ENCODE measurements at places on chromosomes 4 and X.

DNA sequence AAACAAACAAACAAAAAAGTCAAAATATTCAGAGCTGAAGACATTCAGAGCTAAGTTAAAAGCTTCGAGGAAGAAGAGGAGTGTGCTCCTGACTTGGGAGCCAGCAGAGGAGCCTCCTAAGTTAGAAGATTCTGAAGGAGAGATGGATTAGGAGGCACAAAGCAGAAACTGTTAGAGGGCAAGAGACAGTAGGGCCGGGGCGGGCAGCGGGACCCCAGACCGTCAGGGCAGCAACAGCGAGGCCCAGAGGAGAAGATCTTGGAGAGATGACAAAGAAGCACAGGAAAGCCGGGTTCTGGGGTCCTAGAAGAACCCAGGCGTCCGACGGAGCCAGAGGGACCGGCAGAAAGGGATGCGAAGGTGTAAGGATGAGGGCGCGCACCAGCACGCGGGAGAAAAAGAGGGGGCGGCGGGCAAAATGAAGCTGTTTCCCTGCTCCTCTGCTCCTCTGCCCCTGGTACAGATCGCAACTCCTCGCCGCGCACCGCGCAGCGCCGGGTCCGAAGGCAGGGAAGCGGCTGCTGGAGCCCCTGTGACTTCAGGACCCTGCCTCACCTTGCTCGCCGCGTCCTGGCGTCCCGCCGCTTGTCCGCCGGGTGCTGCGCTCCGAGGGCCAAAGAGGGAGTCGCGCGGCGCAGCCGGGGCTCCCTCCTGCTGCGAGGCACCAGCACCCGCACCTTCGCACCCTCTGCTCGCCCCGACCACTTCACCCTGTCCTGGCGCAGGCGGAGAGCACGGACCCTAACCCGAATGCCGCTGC lies 477 bp downstream of the KLHL13 start:
- no peak for DNase-seq

- no peak for DNase-seq
Measured at GRCh38 chr4:4330794-4331193, 40.7 kb downstream of the ZBTB49 start.

DNA sequence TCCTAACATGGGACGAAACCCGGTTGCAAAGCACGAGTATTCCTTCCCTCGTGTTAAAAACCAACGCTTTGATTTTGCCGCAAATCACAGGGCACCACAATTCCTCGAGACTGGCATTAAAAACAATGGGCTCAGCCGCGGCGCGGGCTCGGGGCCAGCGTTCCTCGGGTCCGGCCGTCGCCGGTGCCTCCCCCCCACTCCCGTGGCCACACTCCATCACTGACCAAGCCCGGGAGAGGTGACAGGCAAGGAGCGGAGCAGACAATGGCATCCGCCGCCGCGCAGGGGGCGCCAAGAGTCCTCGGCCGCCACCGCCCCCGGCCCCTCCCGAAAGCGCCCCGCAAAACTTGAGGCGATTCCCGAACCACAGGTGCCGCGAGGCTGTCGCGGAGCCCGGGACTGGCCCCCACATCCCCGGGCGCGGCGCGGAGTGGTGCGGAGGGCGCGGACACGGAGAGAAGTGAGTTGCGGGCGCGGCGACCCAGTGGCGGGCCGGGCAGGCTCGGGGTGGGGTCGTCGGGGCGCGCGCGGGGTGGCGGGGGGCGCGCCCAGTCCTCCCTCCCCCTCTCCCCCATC lies 445 bp downstream of the AP1S2 start:
- peak; percentile 32 for DNase-seq

- DNase-seq = no peak
Measured at GRCh38 chr4:138135610-138136009, 106.5 kb downstream of the SLC7A11 start.

- no peak for DNase-seq
Measured at GRCh38 chr4:114209584-114209983, 230.1 kb upstream of the ARSJ start.

GRCh38 chr4:159428975-159429692 lies 326.3 kb downstream of the RAPGEF2 start:
- no peak for DNase-seq

- no peak for DNase-seq
Measured at GRCh38 chrX:37348231-37348970, 763 bp upstream of the PRRG1 start.

DNA sequence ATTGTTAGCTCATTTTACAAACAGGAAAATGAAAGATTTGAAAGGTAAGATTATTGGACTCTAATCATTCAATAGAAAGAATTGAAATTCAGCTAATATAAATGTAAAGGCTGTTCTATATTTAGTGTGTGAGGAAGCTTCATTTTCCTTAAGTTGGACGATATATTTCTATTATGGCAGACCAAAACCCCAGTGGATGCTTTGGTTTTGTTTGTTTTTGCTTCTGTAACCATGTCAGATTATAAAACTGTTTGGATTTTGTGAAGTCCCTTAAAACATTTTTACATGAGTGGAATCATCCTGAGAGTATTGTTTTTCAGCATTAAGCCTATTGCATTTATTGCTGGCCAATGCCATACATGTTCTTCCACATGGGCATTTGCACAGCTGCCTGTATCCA lies 110.2 kb upstream of the ENPEP start:
- DNase-seq = no peak

GRCh38 chr4:152965611-152966010 lies 29.5 kb downstream of the FHDC1 start:
- DNase-seq = no peak

- no peak for DNase-seq
Measured at GRCh38 chr4:152064753-152065152, 303.9 kb upstream of the GATB start.

DNA sequence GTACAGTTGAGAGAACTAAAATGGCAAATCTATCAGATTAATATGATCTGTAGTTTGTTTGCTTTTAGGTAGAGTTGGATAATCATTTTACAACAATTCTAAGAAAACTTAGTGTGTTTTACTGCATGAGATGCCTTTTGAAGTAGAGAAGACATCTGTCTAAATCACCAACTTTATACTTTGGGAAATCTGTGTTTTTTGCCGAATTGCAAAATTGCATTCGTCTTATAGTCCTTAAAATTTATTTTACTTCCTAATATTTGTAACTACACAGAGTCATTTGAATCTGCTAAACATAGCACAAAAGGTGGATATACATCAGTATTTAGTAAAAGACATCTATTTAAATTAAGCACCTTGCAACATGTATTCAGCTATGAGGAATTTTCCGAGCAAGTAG lies 100.0 kb downstream of the CCSER1 start:
- DNase-seq = no peak

- peak; percentile 73 for DNase-seq
Measured at GRCh38 chr4:80138551-80139538, 58.5 kb upstream of the PRDM8 start.

- no peak for DNase-seq
Measured at GRCh38 chrX:10649265-10649664, 28.9 kb upstream of the MID1 start.

DNA sequence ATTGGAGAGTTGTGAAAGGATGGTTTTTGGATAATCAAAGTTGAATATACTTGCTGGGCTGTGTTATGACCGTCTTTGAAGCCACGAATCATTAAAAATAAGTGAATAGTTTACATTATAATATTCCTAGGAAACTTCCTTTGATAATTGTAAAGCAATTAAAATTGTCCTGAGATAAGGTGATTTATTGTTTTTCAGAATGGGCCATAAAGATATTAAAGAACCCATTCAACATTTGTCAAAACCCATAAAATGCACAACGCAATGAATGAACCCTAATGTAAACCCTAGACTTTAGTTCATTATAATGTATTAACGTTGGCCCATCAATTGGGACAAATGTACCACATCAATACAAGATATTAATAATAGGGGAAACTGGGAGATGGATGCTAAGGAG lies 11.4 kb downstream of the FHL1 start:
- DNase-seq = no peak

DNA sequence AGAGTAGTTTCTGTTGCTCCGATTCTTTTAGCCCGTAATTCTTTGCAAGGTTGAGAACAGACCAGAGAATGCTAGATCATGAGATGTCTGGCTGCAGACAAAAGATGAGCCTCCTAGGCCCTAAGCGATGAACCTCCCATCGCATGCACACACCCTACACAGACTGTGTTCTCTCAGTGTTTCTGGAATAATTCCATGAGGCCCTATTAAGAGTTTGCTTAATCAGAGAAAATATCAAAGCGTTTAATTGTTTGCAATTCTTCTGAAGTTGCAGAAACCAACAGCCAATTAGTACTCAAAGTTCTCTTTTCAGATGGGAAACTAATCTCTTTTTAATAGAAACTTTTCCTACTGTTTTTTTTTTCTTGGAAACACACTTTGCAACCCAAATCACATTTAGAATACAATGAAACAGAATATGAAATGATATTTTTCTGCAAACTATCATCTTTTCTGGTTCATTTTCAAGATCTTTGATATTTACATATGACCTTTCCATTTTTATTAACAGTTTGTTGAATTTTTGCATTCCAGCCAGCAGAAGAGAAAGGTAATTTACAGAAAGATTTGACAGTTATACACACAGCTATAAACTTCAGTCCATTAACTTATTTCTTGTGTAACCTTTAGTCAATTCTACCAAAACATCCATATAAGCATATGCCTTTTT lies 1525.6 kb downstream of the ARAP2 start:
- no peak for DNase-seq

GRCh38 chrX:129606918-129607317 lies 47.8 kb downstream of the APLN start:
- DNase-seq = peak; percentile 56

- no peak for DNase-seq
Measured at GRCh38 chr4:132124624-132124974, 1024.5 kb upstream of the PCDH10 start.

DNA sequence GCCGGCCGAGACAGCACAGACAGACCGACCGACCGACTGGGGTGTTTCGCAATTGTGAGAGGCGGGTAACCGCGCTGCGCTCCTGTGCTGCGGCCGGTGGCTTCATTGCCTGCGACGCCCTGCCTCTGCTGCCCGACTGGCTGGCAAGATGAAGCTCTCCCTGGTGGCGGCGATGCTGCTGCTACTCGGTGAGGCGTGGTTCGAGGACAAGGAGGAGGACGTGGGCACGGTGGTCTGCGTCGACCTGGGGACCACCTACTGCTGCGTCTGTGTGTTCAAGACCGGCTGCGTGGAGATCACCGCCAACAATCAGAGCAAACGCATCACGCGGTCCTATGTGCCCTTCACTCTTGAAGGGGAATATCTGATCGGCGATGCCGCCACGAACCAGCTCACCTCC lies 565.7 kb upstream of the SMIM31 start:
- no peak for DNase-seq

GRCh38 chr4:74365761-74366160 lies 816 bp downstream of the EREG start:
- no peak for DNase-seq

GRCh38 chr4:61220556-61220955 lies 20.4 kb downstream of the ADGRL3 start:
- no peak for DNase-seq

- DNase-seq = no peak
Measured at GRCh38 chr4:170697045-170697444, 607.3 kb upstream of the AADAT start.

DNA sequence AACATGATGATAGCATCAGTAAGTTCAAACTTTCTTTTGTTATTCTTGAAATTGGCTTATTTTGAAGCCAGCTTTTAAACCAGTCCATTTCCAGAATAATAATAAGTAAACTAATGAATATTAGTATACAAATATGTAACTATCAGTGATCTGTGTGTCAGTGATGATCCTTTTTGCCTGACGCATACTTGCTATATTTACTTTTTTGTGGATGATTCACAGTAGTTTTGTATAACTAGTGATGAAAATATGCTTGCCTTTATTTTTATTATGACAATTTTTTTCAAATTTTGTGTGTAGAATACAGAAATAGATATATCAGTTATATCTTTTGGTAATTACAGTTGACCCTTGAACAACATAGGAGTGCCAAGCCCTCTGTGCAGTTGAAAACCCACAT lies 49.5 kb downstream of the USP53 start:
- no peak for DNase-seq

DNA sequence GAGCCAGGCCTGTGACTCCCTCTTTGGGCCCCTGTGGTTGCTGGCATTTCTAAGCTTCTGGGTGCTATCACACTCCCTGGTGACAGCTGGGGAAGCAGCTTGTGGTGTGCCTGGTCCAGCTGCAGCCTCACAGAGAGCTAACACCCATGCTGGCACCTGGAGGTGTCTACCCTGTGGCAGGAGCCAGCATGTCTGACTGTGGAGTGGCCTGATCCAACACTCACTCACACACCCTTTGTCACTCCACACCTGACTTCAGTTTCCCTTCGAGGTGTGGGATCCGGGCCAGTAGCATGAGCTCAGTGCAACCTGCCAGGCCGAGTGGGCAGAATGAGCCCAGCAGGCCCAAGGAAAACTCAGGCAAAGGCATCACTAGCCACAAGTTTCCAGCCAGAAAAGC lies 67.5 kb downstream of the TECRL start:
- no peak for DNase-seq

DNA sequence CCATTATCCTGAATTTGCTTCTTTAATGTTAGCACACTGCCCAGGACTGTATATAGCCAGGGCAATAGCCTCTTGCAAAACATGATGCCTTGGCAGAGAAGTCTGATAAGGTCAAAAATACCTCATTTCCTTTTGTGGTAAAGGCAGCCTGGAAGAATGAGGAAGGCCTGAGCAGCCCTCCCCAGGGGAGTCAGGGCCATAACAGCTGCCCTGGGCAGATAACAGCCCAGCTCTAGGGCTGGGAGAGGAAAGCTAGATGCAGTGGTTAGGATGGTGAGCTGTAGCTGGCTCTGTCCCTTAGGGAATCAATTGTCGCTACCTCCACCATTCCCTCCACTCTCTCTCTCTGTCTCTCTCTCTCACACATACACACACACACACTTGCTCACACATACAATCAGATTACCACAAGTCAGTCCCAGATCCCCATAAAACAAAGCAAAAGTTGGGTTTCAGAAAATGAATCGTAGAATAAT lies 29.2 kb downstream of the EFHC2 start:
- DNase-seq = no peak

GRCh38 chr4:31983246-31983645 lies 1263.1 kb downstream of the PCDH7 start:
- DNase-seq = no peak

GRCh38 chrX:38578167-38578566 lies 16.8 kb downstream of the TSPAN7 start:
- DNase-seq = no peak

- DNase-seq = no peak
Measured at GRCh38 chr4:156608651-156609050, 362.9 kb downstream of the PDGFC start.

- DNase-seq = no peak
Measured at GRCh38 chrX:42748067-42748850, 29.7 kb downstream of the PPP1R2C start.

DNA sequence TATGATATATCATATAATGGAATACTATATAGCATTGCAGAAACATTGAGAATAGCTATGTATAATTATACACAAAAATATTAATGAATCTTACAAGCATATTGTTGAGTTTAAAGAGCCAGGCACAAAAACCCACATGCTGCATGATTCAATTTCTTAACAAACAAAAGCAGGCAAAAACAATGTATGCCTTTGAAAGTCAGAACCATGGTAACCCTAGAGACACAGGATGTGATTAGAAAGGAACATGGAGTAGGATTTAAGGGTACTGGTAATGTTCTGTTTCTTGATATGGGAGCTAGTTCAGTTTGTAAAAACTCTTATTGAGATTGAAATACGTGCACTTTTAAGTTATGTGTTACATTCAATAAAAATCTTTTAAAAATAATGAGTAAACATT lies 21.5 kb downstream of the CXCL8 start:
- DNase-seq = no peak

Data from activated CD4-positive, alpha-beta T cell treated with anti-CD3 and anti-CD28 coated beads, Interleukin-2, amount 10 ng/mL, durations not matched to agents 7 days and 5 days (primary cell).